RCC 7860 (cell line): ENCODE measurements at places on chromosomes 13 and 19.

- no peak for DNase-seq
Observed at GRCh38 chr19:13104848-13105711, 2.4 kb upstream of the LYL1 start.

DNA sequence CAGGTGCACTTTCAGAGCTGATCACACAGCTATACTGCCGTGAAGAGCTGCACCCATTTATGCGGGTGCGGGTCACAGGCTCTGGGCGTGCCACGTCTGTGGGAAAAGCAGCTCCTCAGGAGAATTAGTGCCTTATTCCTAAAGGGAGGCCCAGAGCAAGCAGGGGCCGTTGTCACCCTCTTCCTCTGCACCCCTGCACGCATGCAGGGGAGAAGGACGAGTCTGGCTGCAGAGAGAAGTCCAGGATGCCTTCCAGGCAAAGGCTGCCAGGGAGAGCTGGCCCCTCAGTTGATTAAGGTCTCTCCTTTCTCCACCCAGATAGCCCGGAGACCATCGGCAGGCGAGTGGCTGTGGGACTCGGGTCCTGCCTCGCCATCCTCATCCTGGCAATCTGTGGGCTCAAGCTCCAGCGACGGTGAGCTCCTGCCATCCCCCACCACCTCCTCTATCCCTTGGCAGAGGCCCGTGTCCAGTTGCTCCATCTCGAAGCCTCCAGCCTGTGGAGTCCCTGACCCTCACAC is 3.1 kb upstream of the FFAR1 start:
- no peak for DNase-seq

GRCh38 chr13:27744801-27745200 is 47.5 kb upstream of the GSX1 start:
- DNase-seq = no peak

- no peak for DNase-seq
Observed at GRCh38 chr13:46134961-46135522, 30.2 kb upstream of the CPB2 start.

- DNase-seq = no peak
Observed at GRCh38 chr19:4519521-4520277, 1.4 kb upstream of the PLIN4 start.

GRCh38 chr13:34507630-34508029 is 434.4 kb upstream of the NBEA start:
- no peak for DNase-seq

DNA sequence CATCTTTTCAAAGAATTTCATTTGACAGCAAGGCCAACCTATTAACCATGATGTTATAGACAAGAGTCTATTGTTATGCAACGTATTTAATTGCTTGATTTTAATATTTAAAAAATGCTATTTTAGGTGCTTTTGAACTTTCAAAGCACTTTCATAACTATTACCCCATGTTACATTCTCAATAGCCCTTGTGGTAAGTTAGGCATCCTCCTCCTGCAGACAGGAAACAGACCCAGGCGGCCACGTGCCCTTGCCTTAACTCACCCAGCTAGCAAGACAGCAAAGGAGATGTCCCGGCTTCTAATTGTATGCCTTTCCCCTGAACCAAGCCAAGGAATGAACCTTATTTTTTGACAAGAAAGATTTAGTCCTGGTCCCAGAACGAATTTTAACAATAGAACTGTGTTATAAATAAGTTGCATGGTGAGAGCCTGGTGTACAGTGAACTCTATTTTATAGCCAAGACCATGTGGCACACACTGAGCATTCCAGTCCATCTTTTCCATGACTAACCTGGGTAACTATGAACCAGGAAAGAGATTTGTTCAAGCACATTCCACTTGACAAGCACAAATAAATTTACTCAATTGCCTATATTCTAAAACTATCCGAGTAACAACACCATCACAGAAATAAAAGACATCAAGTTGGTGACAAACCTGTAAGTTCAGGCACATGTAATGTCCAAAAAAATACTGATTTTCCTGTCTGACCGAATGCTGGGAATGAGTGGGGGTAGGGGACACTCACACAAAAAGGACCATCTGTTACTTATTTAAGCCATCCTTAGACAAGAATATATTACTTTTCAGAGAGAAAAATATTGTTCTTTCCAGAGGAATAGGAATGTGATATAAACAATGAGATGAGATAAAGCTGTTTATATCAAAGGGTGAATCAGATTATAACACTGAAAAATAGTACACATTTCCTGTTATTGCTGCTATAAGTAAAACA is 163.0 kb downstream of the EFNB2 start:
- DNase-seq = no peak

DNA sequence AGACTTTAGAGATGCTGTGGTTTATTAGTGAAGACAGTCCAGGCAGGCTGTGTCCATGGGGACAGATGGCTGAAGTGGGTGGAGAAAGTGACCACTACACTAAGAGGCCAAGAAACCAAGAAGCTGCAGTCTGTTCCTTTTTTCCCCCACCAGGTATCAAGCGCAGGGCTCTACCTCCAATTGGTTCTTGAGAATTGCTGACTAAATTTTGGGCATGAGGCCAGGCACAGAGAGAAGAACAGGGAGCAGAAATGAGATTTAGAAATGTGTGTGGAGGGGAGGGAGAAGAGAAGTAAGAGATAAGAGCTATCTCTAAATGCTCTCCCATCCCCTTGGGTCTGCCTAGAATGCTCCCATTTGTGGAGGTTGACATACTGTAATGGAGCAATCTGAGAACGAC is 12.3 kb upstream of the CYSLTR2 start:
- DNase-seq = no peak

DNA sequence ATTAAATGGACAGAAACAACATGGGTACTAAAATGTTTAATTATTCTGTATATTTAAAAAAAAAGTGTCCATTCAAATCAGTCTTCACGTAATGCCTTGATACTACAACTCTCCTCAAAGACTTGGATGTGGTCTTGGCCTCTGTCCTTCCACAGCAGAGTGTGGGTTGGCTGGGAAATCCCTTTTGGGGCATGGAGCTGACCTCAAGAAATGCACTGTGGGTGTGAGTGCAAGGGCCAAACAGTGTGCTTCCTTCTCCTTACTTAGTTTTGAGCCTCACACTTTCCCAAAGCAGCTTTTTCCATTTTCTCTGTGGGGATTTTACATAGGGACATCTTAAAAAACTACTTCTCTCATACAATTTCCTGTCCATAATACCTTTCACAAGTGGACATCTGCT is 607.4 kb downstream of the EFNB2 start:
- no peak for DNase-seq

- no peak for DNase-seq
Observed at GRCh38 chr19:5519076-5519475, 48.7 kb downstream of the TINCR start.

GRCh38 chr19:41533671-41534215 is 42.2 kb upstream of the CEACAM21 start:
- DNase-seq = no peak

DNA sequence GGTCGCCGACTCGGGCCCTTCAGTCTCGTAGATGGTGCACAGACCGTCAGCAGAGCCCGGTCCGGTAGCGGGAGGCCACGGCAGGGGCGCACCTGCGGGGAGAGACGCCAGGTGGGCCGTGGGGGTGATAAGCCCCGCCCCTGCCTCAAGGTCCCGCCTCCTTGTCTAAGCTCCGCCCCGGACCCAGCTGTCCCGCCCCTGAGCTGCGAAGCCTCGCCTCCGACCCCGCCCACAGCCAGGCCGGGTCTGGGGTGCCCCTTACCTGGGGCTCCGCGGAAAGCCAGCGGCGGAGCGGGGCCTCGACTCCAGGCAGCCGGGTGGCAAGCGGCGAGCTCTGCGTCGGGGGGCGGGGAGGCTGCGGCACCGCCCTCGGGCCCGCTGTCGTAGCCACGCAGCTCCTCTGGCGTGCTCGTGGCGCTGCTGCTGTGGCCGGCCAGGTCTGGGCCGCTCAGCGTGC is 4.7 kb downstream of the PRR36 start:
- no peak for DNase-seq

GRCh38 chr19:14871619-14872230 is 14.2 kb downstream of the OR7A17 start:
- peak; percentile 23 for DNase-seq

- peak; percentile 66 for DNase-seq
Observed at GRCh38 chr19:3710265-3710812, 2.2 kb downstream of the TJP3 start.

- DNase-seq = no peak
Observed at GRCh38 chr19:43479961-43480561, 14.7 kb upstream of the LYPD3 start.

GRCh38 chr19:14103310-14103709 is 12.8 kb upstream of the SAMD1 start:
- DNase-seq = no peak

GRCh38 chr13:33139184-33139583 is 123.0 kb downstream of the KL start:
- DNase-seq = no peak

GRCh38 chr13:50098693-50099092 is 83.4 kb downstream of the KCNRG start:
- no peak for DNase-seq

GRCh38 chr19:46447824-46448223 is 19.1 kb upstream of the PNMA8C start:
- DNase-seq = no peak

DNA sequence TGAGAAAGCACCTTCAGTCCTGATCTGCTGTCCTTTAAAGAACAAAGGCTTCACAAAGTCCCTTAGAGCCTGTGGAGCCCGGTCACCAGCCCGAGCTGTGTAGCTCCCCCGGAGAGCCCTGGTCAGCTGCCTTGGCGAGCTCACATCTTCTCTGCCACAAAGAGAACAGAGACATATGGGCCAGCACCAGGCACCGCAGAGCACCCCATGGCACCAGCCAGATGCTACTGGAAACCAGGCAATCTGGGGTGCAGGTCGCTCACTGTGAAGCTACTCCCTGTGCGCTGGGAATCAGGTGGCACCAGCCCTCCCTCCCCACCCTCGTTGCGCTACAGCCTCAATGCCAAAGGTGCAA is 44.3 kb upstream of the F7 start:
- DNase-seq = no peak

DNA sequence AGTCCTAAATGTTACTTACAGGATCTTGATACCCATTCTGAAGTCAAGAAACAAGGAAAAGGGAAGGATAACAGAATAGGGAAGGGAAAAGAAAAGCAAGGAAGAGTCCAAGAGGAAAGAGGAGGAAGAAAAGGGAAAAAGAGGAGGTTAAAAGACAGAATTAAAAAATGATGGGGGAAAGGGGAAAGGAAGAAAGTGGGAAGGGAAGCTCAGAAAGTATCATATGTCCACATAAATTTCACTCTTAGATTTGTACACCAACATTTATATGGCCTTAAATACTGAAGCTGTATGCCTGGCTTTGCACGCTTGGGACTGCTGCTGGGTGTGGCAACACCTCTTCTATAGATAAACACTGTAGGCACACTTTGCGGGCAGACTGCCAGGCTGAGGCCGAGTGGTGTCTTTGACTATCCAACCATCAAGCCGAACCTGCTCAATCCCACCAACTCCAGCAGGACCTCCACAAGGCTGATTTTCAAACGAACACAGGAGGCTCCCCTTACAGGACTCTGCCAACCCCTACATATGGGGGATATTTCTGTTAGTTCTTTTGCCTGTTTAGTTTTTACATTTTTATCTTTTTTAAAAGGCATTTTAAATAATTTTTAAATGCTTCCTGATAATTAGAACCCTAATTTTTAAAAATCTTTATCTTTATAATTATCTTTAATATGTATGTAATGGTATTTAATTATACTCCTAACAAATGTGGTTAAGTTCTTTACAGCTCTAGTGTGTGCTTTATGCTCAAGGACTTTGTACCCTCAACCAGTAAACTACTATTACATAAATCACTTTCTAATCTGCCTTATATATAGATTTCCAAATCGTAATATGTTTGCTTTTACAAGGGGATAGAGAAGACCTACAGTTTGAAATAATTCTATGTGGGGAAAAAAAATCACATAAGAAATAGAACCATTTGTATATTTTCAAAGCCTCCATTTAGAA is 154.2 kb downstream of the DIAPH3 start:
- DNase-seq = no peak

DNA sequence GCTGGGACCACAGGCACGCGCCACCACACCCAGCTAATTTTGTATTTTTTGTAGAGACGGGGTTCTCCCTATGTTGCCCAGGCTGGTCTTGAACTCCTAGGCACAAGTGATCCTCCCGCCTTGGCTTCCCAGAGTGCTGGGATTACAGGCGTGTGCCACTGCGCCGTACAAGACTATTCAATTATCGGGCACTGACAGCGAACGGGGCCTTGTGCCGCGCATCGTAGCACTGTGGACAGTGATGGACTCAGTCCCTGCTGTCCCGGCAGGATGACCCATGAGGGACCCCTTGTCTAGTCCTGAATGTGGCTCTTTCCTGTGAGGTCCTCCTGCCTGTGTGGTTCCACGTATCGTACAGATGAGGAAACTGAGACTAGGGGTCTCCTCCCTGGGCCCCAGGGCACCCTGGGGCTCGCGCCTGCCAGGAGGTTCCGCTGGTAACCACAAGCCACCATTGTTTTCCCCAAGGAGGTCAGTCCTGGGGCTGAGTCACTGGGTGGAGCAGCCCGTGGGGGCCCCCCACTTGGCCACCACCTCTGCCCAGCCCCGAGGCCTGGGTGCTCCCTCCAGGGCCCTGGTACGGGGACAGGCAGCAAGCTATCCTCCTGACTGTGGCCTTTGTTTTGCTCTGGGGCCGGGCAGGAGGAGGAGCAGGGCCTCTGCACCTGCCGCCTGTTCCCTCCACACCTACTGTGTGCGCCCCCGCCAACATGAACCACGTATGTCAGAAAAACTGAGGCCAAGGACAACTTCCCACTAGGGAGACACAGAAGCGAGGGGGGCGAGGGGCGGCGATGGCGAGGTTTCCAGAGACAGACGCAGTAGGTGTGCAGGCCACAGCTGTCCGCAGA is 2.9 kb upstream of the TCF3 start:
- DNase-seq = no peak

- DNase-seq = peak; percentile 57
Observed at GRCh38 chr19:4373601-4374497, 26.5 kb downstream of the SH3GL1 start.

DNA sequence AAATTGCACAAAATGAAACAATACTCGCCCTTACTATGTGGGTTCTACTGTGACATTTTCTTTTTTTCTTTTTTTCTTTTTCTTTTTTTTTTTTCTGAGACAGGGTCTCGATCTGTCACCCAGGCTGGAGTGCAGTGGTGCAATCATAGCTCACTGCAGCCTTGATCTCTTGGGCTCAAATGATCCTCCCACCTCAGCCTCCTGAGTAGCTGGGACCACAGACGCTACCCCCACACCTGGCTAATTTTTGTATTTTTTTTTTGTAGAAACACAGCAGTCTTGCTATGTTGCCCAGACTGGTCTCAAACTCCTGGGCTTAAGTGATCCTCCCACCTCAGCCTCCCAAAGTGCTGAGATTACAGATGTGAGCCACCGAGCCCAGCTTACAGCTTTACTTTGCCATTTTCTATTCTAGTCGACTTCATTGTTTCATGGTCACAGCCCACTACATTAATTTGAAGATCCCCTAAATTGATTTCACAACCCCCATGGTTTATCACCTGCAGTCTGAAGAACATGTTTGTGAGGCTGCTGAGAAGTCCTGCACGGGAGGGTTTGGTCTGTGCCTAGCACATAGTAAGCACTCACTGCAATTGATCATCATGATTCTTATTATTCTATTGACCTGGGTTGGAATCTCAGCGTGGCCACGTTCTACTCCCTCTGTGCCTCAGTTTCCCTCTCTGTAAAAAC is 3.8 kb downstream of the BCL3 start:
- no peak for DNase-seq
